Fibroblast of skin of right biceps (primary cell): ENCODE measurements at places on chromosomes 11 and 22.

DNA sequence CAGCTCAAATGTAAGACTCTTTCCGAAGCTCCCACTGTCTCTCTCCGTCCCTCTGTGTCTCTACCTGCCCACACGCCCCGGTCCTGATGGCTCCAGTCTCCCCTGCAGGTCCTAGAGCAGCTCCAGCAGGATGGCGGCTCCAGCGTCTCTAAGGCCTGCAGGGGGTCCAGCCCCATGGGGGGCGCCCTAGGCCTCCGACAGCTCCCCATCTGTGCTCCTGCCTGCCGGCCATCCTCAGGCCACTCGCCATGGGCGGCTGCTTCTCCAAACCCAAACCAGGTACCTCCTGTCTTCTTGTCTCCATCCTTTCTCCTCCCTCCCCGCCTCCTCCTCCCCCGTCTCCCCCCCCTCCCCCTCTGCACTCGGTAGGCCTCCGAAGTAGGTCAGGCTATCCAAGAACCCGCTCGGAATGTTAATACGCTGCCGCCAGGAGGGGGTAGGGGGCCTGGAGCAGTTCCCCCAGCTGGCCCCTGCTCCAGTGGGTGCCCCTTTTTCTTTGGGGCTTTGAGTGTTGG is 699 bp downstream of the AIFM3 start:
- no peak for DNase-seq

DNA sequence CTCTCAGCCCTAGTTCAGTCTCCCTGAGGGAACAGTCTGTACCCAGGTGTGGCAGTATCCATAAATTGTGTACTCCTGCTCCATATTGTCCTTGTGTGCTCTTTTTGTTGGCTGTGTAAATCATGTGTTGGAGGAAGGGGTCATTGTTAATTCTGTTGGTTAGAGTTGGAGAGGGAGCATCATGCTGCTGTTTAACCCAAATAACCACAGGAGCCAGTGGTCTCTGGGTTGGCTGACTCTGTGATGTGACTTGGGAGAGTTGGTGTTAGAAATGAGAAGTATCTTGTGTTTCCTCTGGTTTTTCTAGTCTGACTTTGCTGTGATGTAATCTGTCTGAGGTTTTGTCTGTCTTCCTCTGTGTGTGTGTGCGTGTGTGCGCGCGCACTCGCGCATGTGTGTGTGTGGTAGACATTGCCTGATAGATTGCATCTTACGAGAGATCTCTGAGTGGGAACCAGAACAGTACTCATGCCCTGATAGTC is 30.5 kb downstream of the CTNND1 start:
- peak; percentile 41 for DNase-seq

DNA sequence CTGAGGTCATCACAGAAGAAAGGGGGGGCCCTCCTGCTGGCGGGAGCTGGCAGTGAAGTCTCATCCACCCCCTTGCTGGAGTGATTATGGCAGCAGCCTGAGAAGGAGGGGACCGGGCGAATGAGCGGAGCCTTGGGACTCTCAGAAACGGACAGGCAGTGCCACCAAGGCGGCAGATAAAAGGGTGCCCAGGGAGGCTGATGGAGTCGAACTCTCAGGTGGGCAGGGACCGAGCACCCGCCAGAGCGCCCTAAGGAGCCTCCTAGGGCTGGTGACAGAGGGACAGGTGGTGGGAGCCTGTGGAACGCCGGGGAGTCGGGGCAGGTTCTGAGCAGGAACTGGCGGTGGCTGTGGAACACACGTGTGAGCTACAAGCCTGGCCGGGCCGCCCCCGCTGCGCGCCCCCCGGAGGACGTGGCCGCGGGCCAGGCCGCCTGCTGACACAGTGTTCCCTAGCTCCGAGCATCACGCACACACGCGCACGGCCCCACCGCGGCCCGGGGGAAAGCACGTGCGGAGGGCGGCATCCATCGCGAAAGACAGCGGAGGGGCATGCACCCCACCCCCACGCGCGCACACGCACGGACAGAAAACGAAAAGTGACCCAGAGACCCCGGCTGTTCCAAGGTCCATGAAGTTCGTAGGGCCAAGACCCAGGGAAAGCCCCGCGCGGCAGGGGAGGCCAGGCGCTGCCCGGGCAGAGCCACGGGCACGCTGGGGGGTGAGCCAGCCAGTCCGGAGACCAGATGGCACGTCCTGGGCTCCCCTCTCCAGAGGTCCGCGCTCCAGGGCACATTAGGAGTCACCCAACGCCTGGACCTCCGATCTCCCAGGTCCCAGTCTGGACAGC is 1.0 kb downstream of the VWCE start:
- DNase-seq: peak; percentile 41

- DNase-seq: peak; percentile 84
Observed at GRCh38 chr11:10351765-10352641, 47.1 kb downstream of the ADM start.

- peak; percentile 87 for DNase-seq
Observed at GRCh38 chr11:114280696-114281095, 15.5 kb upstream of the NNMT start.

DNA sequence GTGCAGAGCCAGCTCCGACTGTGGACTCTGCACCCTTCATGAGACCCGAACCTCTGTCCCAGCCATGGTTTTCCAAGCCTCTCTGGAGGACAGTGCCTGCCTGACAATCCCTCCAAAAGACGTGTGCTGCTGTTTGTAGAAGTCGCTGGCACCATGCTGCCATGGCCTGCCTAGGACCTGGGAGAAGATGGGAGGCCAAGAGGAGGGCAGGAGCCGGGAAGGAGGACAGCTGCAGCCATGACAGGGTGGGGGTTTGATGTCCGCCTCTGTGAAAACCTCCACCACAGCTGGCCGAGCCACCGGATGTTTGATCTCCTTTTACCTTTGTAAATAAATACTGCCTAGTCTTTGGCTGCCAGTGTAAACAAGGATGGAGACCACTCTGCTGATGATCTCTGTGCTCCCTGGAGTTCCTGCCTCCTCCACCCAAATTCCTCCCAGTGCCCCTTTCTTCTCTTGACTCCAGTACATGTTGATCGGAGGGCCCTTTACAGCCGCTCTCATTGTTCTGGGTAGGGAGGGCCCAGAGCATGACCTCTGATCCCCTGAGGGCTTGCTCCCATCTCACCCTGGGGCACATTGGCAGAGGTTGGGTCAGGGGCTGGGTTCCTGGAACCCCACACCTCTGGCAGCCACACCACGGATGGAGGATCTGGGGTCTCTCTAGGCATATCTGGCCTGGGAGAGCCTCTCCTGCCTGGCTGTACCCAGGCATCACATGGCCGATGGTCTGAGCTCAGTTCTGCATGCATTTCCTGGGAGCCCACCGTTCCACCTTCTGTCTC is 66.9 kb downstream of the BCR start:
- DNase-seq: no peak

- DNase-seq: no peak
Observed at GRCh38 chr11:95413021-95413420, 182.0 kb upstream of the SESN3 start.

- DNase-seq: no peak
Observed at GRCh38 chr22:31695423-31695822, 33.4 kb upstream of the PISD start.

GRCh38 chr11:72520815-72521214 is 86.5 kb upstream of the CLPB start:
- DNase-seq: no peak

DNA sequence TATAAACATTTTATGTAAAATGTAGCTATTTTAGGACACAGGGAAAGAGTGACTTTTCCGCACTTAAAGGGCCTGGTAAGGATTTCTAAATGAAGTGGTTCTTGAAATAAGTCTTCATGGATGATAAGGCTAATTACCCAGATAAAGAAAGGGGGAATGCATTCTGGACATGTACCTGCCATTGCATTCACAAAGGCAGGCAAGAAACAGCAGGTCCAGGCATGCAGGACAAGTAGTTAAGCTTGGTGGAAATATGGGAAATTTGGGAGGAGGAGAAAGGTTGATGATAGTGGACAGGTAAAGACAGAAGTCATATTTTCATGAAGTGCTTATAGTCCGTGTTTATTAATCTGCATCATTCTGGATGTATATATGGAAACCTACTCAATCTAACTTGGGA is 621.2 kb downstream of the NTM start:
- DNase-seq: no peak

DNA sequence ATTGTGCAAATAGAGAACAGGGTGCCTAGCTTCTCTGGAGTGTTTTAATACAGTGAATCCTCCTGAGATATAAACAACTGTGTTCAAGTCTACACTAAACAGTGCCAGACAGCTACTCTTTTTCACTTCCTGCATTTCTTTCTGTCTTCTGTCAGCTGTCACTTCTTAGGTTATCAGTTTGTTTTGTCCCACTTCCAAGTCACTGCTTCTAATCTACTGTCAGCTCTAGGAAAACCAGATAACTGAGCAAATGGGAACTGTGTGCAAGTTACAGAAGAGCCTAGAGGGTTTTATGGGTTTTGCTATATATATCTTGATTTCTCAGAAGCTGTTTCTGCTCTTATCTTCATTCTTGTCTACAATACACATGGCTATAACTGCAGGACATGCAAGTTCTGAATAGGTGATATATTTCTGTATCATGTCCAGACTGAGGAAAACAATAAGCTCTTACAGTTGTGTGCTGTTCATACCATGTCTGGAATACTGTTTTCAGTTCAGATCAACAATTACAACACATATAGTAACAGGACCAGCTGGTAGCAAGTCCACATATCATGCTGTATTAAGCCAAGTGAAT is 5.8 kb downstream of the PITPNB start:
- DNase-seq: no peak

GRCh38 chr22:47919001-47919441 is 1156.6 kb downstream of the TBC1D22A start:
- DNase-seq: no peak

GRCh38 chr22:37383341-37383740 is 43.9 kb downstream of the ELFN2 start:
- DNase-seq: no peak

DNA sequence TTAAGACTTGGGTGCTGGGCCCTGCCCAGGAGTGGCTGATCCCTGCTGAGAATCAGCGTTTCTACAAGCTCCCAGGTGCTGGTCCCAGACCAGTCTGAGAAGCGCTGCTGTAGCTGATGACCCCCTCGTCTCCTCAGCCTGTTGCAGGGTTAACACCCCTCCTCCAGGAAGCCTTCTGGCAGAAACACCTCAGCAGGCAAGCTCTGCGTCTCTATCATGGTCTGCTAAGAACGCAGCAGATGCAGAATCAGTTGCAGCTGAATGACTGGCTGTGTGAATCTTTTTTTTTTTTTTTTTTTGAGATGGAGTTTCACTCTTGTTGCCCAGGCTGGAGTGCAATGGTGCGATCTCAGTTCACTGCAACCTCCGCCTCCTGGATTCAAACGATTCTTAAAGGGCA is 132.5 kb downstream of the CACNA1I start:
- DNase-seq: no peak

DNA sequence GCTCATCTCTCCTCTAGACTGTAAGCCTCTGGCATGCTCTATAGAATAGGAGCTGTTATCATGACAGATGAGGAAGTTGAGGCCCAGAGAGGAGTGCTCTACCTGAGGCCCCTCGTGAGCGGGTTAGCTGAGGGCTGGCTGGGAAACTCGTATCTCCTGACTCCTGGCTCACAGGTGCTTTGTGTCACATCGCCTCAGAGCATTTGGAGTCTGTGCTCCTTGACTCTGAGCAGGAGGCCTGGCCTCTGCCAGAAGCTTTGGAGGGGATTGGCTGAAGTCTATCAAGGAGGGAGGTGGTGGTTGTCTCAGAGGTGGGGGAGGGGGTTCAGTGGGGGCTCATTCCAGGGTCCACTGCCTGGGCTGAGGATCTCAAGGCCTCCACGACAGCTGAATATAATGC is 7.4 kb downstream of the KCNC1 start:
- no peak for DNase-seq

DNA sequence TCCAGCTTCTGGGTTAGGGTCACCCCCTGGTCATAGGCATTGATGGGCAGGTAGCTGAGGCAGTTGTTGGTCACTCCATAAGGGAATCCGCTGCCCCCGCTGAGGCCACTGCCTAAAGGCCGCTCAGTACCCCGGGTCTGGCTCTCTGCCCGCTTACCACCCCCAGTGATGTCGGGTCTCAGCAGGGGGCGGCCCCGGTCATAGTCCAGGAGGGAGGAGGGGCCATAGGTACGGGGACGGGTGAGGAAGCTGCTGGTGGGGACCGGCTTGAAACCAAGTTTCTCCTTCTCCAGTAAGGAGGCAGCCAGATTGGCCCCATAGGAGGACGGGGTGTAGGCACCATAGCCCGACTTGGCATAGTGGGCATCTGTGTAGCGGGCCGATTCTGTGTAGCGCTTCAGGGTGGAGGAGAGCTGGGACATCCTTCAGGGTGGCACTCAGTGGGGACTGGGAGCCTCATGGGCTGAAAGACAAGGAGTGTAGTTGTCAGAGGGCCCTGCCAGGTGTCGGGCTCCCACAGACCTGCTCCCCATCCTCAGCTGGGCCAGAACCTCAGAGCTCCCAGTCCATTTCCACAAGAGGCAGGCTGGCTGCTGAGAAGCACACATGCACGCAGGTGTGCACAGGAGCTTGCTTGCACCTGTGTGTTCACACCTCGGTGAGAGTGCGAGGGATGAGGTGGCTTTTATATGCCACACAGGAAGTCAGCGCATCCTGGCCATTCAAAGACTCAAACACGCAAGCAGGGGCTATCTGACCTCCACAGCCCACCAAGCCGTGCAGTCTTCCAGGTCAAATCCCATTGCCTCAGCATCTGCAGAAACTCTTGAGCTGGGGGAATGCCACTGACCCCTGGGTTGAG is 8.2 kb downstream of the USP2 start:
- DNase-seq: no peak

DNA sequence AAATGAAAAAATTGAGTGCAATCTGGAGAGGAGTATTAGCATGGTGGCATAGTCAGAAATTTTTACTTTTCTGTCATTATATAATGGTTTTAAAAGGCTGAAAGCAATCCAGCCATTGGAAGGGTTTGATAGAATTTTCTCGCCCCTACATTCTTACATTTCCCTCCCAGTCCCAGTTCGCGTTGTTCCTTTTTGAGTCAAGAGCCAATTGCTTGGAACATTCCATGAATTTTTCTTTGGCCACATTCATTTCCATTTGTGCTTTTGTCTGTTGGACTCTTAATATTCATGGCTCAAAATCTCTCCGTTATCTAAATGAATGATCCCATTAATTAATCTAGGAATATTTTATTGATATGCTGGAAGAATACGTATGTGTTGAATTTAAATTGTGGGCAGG is 66.0 kb downstream of the GRK3 start:
- no peak for DNase-seq

DNA sequence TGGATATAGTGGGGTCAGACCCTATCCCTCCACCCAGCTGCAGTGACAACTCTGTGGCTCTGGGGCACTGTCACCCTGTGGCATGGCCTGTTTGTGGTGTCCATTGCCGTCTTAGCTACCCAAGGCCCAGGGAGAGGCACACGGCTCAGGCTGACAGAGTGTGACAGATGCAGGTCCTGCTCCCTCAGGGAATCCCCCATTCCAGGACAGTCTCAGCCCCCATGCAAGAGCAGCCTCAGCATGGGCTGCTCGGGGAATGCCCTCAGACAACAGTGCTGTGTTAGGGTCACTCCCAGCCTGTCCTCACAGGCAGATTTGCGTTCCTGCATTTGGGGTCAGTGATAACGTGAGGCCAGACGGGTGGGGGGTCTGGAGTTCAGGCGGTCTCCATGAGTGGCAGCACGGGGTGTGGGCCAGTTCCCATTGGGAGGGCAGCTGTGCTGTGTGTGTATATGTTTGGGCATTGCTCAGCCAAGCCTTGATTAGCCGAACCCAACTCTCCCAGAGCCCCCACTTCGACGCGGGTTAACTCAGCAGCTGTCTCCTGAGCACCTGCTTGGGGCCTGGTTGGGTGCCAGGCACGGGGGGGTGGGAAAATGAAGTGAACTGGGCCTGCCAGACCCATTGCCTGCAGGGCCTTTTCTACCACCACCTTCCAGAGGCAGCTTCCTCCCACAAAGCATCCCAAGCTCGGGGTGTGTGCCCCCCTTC is 5.3 kb upstream of the KCNQ1OT1 start:
- no peak for DNase-seq

- no peak for DNase-seq
Observed at GRCh38 chr22:36475341-36475740, 6.1 kb downstream of the TXN2 start.
